ENCODE measurements at places on chromosomes 12 and 14. TPM values are rescaled to one million over a fixed set of nuclear protein-coding genes. Genes with fewer than 3 reads are reported as not detected.

The CNTN1 gene
- total RNA-seq, result 2.6 TPM

The HOXC9 gene
- 7.4 TPM for total RNA-seq

The RNASE1 gene
- total RNA-seq, result not detected

The CELA1 gene
- not detected for total RNA-seq

The CFAP54 gene
- total RNA-seq, result 0.86 TPM

The WDHD1 gene
- 9.0 TPM for total RNA-seq

The TSPAN19 gene
- total RNA-seq, result not detected

The TMEM229B gene
- total RNA-seq, result 0.64 TPM

The IQSEC3 gene
- under 0.01 TPM for total RNA-seq

The TAS2R19 gene
- 7.8 TPM for total RNA-seq

The AMN gene
- total RNA-seq, result under 0.01 TPM

The CCDC38 gene
- not detected for total RNA-seq

The SRRM4 gene
- not detected for total RNA-seq

The GPR33 gene
- not detected for total RNA-seq

The GLIPR1 gene
- total RNA-seq, result 60.0 TPM

The HHIPL1 gene
- 3.9 TPM for total RNA-seq

The FCF1 gene
- total RNA-seq, result 22.5 TPM

The NEMF gene
- total RNA-seq, result 72.5 TPM

The ADCY6 gene
- total RNA-seq, result 39.6 TPM

The LRRC10 gene
- total RNA-seq, result not detected

The PLBD1 gene
- 10.0 TPM for total RNA-seq

The A2ML1 gene
- not detected for total RNA-seq

The AQP6 gene
- total RNA-seq, result not detected

The COX8C gene
- not detected for total RNA-seq

The OAS3 gene
- total RNA-seq, result 12.5 TPM

The GLT1D1 gene
- total RNA-seq, result not detected

The BEGAIN gene
- not detected for total RNA-seq

The LDHB gene
- total RNA-seq, result 525 TPM

The RILPL2 gene
- total RNA-seq, result 3.5 TPM

The EIF2B2 gene
- 49.6 TPM for total RNA-seq

The CPNE6 gene
- total RNA-seq, result not detected

The PLA2G1B gene
- not detected for total RNA-seq

The ACOT6 gene
- total RNA-seq, result under 0.01 TPM

The PRORP gene
- 38.0 TPM for total RNA-seq

The CLEC4A gene
- total RNA-seq, result 0.32 TPM

The CABP1 gene
- not detected for total RNA-seq

The TAS2R50 gene
- 5.8 TPM for total RNA-seq

The KLRG1 gene
- total RNA-seq, result 0.43 TPM

The IGF1 gene
- under 0.01 TPM for total RNA-seq

The CDKL1 gene
- total RNA-seq, result 8.7 TPM

The LRTM2 gene
- not detected for total RNA-seq
